Fibroblast of skin of back (primary cell): ENCODE measurements at places on chromosomes 12 and 14.

DNA sequence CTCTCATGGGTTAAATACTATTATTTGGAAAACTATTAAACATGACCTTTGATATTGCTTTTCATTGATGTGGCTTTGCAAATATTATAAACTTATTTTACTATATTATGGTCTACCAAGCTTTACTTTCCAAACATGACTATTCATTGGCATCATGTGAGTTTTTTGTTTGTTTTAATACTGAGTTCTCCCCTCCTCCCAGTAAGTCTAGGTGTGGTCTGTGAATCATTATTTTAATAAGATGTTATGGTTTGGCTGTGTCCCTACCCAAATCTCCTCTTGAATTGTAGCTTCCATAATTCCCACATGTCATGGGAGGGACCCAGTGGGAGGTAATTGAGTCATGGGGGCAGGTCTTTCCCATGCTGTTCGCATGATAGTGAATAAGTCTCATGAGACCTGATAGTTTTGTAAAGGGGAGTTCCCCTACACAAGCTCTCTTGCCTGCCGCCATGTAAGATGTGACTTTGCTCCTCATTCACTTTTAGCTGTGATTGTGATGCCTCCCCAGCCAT lies 80.0 kb downstream of the BORCS5 start:
- peak; percentile 67 for DNase-seq

- no peak for DNase-seq
These were observed 769 bp upstream of the SLC39A5 start for GRCh38 chr12:56229082-56229481.

GRCh38 chr14:103713304-103714062 lies 1.8 kb downstream of the XRCC3 start:
- DNase-seq = no peak

DNA sequence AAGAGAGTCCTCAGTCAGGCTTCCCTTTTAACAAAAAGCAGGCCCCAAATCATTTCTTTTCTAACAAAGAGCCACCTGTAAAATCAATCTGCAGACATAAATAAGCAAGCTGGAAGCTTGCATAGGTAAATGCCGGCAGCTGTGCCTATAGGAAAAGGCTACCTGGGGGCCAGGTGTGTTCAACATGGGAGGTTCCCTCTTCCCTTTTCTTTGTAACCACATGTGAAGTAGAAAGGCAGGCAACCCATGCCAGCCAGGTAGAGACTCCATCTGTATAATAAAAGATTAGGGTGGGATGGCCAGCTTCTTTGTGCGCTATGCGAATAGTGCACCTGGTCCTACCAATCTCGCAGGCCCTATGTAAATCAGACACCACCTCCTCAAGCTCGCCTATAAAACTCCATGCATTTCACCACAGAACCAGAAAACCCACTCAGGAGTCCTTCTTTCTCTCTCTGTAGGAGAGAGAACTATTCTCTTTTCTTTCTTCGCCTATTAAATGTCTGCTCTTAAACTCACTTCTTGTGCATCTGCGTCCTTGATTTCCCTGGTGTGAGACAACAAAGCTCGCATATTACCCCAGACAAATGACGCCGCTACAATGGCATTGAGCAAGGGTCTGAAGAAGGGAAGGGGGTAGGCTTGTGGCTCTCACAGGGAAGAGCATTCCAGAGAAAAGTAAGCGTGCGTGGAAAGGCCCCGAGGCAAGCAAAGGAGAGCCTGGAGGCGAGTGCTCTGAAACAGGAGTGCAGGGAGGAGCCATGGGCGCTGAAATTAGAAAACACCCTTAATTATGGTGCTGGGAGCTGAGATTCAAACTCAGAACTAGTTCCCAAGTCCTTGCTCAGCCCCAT lies 67.2 kb downstream of the TTC9 start:
- DNase-seq = no peak
